Neural progenitor cell (in vitro differentiated cells): ENCODE measurements at places on chromosomes 16 and 17.

- no peak for DNase-seq
These were observed 228.9 kb upstream of the RPL38 start for GRCh38 chr17:73974536-73974935.

GRCh38 chr16:82229800-82230619 lies 60.0 kb upstream of the MPHOSPH6 start:
- peak; percentile 86 for DNase-seq

- no peak for DNase-seq
These were observed 19.0 kb downstream of the SOX8 start for GRCh38 chr16:1000608-1001007.

- DNase-seq: no peak
These were observed 38.9 kb downstream of the PEMT start for GRCh38 chr17:17552351-17553216.

DNA sequence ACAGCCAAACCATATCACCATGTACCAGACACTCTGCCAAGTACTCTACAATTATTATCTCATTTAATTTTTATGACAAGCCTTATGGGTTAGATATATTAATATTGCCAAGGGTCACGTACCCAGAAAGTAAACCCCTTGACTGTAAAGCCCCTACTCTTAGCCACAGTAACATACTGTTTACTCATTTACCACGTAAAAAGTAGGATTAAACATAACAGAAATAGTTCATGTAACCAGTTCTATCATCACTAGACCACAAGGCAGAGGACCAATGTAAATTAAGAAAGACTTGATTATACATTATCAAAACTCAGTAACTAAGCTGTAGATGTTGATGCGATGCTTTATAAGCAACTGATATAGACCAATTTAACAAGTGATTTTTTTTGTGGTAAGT lies 101.5 kb upstream of the CNTNAP4 start:
- no peak for DNase-seq
